MV-4-11 (cell line): ENCODE measurements at places on chromosomes 3 and 15.
A peak's percentile ranks its signal among the peaks of the same experiment; 100 is the strongest.

- no peak for DNase-seq
These were observed 392.3 kb upstream of the CNTN6 start for GRCh38 chr3:700514-700913.

GRCh38 chr3:15637131-15637951, 35.8 kb downstream of the BTD start:
- no peak for DNase-seq

DNA sequence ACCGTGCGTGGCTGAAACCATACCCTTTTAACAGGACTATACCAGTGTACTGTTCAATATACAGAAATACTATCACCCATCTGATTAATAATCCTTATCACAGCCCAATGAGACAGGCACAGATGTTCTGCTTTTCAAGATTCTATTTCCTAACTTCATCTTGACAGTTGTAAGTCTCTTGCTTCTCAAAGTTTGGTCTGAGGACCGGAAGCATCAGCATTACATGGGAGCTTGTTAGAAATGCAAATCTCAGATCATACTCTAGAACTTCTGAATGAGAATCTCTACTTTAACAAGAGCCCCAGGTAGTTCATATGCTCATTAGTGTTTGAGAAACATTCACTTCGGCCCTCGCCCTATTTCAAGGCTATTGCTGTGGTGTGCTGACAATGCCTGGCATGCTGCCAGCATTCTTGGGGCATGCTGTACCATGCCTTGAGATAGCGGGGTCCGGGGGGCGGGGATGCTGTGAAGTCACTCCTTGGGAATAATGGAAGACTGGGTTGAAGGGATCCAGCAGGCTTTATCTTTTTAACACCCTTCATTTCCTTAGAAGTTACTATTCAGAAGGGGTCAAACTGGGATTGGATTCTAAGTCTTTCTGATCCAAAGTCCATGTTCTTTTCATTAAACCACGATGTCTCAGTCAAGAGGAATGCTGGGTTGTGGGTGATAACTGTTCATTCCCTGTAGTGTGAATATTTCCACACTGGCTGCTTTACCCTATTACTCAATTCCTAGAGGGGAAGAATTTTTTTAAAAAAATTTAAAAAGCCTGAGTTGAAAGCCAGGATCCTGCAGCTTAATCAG, 194.7 kb downstream of the LPP start:
- peak; percentile 24 for DNase-seq

- no peak for DNase-seq
These were observed 20.6 kb downstream of the FAN1 start for GRCh38 chr15:30924353-30924752.

DNA sequence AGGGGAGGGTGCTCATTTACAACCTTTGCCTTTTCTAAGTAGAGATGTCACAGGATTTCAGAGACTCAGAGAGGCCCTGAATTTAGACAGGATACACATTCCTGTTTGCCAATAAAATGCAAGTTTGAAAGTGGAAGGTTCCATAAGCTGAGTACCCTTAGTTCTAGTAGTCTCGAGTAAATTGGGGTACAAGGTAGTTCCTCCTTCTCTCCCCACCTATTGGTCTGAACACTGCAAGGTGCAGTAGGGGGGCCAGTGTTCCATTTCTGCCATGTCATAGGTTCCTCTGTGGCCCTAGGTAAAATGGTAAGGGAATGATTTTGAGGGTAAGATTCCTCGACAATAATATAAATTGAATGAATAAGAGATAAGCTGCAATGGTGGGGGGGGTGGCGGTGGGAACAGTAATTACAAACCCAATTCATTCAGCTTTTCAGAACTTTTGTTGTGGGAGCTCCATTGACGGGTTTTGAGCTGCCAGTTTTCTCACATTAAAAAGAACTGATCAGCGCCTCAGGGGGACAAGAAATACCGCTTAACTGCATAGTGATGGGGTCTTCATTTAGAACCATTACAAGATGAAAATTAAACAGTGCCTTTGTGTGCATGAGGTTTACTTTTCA, 5.9 kb downstream of the SOX2 start:
- DNase-seq, result no peak
